ENCODE measurements at places on chromosomes 2 and 18.
A peak's percentile ranks its signal among the peaks of the same experiment; 100 is the strongest.

DNA sequence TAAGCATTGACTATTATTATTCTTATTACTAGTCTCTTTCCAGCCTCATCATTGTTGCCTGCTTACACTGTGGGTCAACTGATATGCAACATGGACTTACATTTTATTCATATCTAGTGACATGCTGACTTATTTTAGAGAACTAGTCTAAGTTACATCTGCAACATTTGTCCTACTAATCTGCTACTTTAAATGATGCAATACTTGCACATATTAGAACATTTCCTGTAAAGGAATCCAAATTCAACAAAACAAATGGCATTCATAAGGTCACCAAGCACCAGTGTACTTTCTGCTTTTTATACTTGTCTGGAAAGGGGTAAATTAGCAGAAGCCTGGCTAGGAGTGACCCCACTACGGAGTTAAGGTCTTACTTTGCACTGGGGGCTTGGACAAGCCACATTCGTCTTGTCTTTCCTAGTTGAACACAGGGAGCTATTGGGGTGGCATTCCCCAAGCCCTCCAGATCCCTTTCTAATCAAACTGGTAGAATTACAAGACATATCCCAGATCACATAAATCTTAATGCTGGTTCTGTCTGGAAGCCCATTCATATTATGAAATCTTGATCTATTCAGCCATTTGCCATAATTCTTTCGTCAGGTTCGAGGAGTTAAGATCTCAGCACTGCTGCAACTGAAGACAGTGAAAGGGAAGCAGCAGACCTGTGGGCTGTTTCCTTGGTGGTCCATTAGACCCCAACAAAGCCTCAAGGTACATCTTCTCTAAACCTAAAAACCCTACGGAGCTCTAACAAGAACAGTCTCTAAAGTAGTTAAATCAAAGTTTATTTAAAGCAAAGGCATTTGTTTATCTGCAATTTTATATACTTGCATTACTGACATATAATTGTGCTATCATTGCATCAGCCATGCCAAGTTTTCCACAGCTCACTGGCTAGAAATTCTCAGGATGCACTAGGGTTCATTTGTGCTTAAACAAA, 49.9 kb upstream of the RTN4 start:
- peak; percentile 19 for DNase-seq

GRCh38 chr2:79971807-79972206, 332.7 kb downstream of the LRRTM1 start:
- DNase-seq = no peak

DNA sequence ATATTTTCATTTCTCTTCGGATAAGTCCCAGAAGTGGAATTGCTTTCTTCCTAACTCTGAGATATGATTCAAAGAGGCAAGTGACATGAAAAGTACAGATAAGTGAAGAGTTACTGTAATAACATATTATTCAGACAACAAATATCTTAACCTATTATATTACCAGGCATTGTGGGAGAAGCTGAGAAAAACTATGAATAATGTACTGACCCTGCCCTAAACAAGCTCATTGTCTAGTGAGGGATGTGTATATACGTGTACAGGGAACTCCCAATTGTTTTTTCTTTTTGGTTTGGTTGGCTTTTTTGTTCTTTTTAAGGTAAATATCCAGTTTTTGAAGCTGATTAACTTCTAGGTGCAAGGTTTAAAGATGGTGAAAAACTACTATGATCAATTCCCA, 26.5 kb downstream of the NCKAP1 start:
- no peak for DNase-seq

DNA sequence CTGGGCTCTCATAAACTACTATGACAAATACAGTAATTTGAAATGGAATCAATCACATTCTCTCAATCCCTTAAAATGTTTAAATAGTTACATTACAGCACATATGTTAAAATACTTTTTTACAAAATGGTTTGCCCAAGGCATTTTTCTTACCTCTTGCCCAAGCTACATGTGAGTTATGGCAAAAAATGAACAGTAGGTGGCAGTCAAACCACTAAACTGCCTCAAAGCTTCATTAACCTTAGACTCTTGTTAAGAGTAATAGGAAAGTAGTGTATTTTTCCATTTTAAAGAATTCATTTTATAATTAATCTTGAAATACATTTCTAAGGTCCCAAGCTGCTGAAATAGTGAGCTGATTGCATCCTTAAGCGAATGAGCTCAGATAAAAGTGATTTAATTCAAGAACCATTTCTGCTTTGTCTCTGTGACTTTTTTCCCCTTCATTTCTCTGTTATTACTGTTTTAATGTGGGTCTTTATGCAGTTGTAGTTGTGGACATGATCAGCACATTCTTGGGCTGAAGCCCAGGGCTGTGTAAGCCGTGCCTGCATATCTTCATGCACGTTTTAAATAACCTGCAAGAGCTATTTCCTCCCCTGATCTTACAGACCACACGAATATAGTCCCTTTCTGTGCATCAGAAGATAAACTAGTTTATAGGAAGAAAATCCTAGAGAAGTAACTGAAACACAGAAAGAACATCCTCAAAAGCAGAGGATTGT, 311.8 kb downstream of the LNPK start:
- peak; percentile 48 for DNase-seq

GRCh38 chr18:63074981-63075404, 244.6 kb downstream of the BCL2 start:
- peak; percentile 64 for DNase-seq

GRCh38 chr2:20452551-20452950, 5.7 kb downstream of the RHOB start:
- DNase-seq = no peak

DNA sequence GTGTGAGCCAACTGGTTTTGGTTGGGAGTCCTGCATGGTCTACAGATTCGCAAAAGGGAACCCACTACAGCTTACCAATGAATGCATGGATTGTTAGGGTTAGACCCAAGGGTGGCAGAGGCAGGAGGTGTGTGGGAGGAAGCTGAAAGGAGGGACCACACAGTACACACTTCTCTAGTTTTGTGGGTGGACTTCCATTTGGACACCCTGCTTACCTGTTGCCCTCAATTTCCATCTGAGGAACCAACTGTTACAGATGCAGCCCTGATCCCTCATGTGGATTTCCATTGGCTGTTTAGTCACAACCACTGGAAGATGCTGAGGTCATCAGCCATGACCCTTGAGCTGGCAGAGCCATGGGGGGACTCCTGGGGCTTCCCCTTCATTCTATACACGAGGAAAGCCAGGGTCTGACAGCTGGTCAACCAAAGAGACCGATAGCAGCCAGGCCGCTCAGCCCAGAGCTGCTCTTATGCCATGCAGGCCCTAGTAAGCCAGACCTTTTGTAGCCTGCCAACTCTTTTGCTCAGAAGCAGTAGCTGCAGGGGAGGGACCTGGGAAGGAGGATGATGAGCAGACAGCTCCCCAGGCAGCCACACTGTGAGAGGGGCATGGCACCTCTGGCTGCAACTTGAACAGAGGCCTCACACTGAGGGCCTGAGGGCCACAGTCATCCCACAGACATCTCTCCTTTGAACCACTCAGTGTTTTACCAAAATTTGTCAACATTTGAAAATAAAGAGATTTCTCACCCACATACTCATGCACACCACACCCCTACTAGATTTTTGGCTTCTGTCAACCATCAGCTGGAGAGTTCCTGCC, 162.1 kb downstream of the SETBP1 start:
- DNase-seq = no peak

GRCh38 chr18:60892855-60893254, 440.4 kb upstream of the CDH20 start:
- DNase-seq = no peak

DNA sequence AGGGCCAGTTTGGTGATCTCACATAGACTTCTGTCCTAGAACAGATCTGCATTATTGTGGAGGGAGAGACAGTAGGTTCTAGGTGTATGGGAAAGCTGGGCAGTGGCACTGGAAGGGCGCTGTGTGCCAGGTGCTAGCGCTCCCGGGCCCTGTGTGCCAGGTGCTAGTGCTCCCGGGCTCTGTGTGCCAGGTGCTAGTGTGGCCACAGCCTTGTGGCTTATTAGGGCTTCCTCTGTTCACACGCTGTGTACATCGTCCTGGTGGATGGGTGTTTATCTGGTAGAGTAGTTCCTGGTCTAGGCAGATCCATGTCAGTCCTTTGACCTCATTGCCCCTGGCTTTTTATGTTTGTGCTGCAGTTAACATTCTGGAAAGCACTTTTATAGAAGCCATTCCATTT, 263.4 kb downstream of the AGAP1 start:
- no peak for DNase-seq

GRCh38 chr18:79682481-79682880, 2.9 kb downstream of the CTDP1 start:
- DNase-seq = no peak

- DNase-seq = no peak
These were observed 56.1 kb downstream of the TNP1 start for GRCh38 chr2:216803791-216804190.

DNA sequence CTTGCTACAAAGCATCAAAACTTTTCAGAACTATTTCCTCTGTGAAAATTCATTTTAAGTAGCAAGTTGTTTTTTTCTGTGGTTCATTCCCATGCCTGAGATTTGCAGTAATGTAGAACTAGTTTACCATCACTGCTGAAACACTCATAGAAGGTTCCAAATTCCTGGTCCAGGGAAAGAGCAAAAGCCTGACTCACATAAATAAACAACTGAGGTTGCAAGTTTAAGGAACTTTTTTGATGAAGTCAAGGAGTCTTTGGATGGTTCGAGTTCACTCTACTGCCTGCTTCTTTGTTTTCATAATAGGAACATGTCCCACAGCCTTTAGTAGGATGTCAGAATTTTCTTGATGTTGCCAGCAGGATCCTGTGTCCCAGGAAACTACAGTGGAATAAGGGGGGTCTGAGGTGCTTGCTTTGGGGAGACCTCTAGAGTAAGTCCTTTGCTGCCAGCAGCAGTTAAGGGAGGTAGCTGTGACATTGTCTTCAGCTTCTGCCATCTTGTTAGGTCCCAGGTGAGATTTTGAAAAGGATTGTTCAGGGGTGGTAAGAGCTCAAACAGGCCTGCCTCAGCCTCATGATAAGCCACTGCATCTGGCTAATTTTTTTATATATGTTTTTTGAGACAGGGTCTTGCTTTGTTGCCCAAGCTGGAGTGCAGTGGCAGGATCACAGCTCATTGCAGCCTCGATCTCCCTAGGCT, 43.9 kb downstream of the ACSL3 start:
- DNase-seq = no peak

GRCh38 chr2:140063356-140063755, 1283.2 kb upstream of the NXPH2 start:
- no peak for DNase-seq

DNA sequence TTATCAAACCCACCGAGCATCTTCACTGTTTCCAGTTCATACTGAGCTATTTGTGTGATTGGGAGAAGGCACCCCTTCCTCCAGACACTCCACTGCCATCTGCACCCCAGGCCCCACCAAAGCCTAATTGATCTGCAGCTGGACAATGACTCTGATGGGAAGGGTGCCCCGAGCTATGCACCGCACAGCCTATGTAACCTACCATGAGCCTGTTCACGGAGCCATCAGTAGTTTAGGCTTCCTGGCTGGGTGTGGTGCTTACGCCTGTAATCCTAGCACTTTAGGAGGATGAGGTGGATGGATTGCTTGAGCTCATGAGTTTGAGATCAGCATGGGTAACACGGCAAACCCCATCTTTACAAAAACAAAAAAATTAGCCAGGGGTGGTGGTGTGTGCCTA, 17.8 kb upstream of the ASAP2 start:
- no peak for DNase-seq

GRCh38 chr2:46385786-46386577, 88.8 kb downstream of the EPAS1 start:
- no peak for DNase-seq

DNA sequence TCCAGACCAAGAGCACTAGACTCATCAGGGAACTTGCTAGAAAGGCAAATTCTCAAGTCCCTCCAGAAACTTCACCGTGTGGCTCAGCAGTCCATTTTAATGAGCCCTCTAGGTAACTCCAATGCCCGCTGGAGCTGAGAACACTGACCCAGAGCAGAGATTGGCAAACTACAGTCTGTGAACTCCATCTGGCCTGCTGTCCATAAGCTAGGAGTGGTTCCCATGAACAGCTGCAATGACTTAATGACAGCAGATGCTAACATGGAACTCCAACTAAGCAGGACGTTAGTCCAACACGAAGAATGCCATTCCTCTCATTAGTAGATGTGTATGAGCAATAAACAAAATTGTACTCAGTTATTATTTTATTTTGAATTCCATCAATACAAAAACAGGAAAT, 371.9 kb downstream of the STK39 start:
- no peak for DNase-seq

- DNase-seq = no peak
These were observed 38.8 kb downstream of the AOX1 start for GRCh38 chr2:200624658-200625057.

- DNase-seq = no peak
These were observed 2.5 kb downstream of the CHN1 start for GRCh38 chr2:175002547-175003274.

- no peak for DNase-seq
These were observed 113.4 kb downstream of the AP1S3 start for GRCh38 chr2:223723954-223724411.

- DNase-seq = no peak
These were observed 33.8 kb downstream of the CCDC93 start for GRCh38 chr2:117979911-117980701.

DNA sequence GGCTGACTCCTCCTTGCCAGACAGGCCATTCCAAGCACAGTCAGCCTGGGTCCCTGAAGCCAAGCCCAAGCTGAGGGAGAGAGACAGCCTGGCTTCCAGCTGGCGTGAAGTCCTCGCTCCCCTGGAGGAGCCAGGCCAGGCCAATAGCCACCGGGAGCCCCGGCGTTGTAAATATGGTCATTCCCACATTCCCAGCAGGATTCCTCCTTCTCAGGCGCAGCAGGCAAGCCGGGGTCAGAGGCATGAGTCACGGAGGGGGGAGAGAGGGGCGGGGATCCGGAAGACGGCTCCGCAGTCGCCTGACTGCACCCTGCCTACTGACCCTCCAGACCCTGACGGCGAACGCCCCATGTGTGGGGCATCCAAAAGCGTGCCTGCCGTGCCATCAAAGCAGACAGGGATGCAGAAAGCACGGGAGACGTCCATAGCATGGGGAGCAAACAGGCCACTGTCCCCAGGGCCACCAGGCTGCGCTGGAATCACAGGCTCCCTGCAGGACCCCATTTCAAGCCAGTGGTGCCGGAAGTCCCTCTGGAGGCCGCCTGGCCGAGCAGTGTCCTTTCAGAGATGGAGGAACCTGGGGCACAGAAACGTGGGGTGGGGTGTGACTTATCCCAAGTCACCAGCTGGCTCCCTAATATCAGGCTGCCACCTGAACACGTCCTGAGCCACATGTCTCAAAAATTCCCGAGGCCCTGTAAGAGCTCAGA, 48.2 kb downstream of the TWIST2 start:
- no peak for DNase-seq

DNA sequence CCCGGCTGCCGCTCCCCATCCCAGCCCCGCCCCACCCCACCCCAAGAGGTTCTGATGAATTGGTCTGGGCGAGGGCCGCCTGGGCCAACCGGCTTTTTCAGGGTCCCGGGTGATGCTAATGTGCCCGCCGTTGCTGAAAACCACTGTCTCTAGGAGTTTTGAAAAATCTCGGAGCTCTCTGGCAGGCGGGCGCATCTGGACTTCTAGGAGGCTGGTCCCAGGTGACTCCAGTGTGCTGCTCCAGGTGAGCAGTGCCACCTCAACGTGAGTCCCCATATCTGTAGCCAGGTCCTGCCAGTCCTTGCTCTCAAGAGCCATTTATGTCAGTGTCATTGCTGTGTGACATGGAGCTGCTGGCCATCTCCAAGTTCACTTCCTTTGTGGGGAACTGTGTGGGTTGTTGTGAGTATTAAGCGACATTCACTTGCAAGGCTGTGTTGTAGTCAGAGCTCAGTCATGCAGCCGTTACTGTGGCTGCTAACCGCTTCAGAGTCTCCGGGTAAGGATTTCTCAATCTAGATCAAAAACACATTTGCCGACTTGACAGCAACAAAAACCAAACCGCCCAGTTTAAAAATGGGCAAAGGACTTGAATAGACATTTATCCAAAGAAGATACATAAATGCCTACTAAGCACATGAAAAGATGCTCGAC, at the start of gene RFX8:
TSS of gene RFX8 (minus strand) at position 382 of the 654 bp plus-strand sequence. CDS start 8,264 bp downstream, outside the sequence.
- DNase-seq = peak; percentile 90
